ENCODE measurements at places on chromosomes 3 and 15.
A peak's percentile ranks its signal among the peaks of the same experiment; 100 is the strongest.

- no peak for DNase-seq
Measured at GRCh38 chr15:39413558-39413957, 167.3 kb upstream of the THBS1 start.

- DNase-seq: no peak
Measured at GRCh38 chr15:75002398-75002797, 7.0 kb downstream of the SCAMP5 start.

DNA sequence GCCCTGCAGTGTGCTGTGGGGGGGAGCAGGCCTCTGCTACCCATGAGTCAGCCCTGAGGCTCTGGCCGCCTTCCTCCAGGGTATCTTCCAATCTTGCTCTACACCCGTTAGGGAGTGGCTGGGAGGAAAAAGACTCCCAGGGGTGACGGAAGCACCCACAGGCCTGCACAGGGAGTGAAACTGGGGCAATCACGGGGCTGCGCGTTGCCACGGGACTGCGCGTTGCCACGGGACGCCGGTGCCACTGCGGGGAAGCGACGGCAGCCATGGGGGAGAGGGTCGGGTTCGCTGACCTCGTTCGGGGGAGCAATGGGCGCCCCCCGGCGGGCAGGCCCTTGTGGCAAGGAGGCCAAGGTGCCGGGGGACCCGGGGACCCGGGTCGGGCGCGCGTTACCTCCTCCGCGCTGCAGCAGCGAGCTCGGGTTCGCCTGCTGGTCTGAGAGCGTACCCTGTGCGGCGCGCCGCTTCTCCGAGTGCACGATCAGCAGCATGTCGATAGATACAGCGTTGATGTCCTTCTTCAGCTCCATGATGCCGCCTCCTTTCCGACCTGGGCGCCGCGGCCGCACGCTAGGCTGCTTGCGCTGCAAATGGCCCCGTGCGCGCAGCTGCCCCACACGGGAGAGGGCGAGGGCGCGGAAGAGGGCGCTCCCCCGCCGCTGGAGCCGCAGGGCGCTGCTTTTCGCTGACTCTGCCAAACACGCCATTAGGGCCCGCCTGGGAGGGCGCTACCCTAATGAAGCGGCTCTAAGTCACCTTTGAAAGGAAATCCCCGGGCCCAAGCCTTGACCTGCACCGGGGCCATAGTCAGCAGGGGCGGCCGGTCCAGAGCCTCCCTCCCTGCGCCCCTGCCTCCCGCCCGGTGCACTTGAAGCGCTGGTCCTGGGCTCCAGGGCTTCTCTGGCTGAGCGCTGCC, at the start of gene KY:
Gene KY (minus strand): TSS at position 592 of the 916 bp plus-strand sequence. CDS start 62 bp downstream, at position 530.
- DNase-seq: peak; percentile 16

- DNase-seq: no peak
Measured at GRCh38 chr3:117322866-117323265, 613.3 kb downstream of the TUSC7 start.

GRCh38 chr3:114216186-114216970, 21.0 kb downstream of the ZNF80 start:
- no peak for DNase-seq

Measured in NCI-H187 (cell line).